ENCODE measurements at places on chromosomes 3 and 15.

GRCh38 chr3:151198849-151199248 lies 4.2 kb downstream of the GPR171 start:
- no peak for DNase-seq

DNA sequence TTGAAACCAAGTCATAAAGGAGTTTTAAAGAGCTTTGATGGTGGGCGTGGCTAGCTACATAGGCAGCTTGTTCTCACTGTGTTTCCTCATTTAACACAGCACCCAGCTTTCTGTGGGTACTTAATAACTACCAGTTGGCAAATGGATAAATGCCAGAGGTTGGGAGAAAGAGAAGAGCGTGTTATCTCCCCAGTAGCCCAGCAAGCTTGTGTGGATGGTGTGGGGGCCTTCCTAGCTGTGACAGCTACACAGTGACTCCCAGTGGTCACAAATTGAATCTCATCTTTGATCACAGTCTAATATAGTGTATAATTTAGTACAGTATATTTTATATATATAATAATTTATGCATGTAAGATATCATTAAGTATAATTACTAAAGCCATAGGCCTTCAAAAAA lies 984.1 kb downstream of the EPHA3 start:
- peak; percentile 18 for DNase-seq

- no peak for DNase-seq
These were observed 18.1 kb downstream of the FAM81A start for GRCh38 chr15:59456114-59456513.

GRCh38 chr3:99909714-99910495 lies 92.2 kb downstream of the CMSS1 start:
- DNase-seq: no peak

DNA sequence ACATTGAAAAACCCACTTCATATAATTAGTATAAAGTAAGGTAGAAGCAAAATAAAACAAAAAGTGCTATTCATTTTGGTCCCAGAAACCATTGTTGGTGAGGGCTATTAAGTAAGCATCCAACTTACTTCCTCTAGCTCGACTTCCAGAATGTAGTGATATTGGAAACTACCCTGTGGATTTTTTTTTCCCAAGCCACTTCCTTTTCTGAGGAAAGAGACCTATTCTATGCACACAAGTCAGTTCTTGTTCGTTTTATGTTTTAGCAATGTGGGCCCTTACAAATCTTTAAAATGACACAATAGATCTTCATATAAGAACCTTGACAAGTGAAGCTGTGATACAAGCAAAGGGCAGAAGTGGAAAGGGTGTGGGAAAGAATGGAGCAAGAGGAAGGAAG lies 402.0 kb upstream of the TBL1XR1 start:
- no peak for DNase-seq

GRCh38 chr3:177681852-177682251 lies 484.6 kb upstream of the TBL1XR1 start:
- no peak for DNase-seq

DNA sequence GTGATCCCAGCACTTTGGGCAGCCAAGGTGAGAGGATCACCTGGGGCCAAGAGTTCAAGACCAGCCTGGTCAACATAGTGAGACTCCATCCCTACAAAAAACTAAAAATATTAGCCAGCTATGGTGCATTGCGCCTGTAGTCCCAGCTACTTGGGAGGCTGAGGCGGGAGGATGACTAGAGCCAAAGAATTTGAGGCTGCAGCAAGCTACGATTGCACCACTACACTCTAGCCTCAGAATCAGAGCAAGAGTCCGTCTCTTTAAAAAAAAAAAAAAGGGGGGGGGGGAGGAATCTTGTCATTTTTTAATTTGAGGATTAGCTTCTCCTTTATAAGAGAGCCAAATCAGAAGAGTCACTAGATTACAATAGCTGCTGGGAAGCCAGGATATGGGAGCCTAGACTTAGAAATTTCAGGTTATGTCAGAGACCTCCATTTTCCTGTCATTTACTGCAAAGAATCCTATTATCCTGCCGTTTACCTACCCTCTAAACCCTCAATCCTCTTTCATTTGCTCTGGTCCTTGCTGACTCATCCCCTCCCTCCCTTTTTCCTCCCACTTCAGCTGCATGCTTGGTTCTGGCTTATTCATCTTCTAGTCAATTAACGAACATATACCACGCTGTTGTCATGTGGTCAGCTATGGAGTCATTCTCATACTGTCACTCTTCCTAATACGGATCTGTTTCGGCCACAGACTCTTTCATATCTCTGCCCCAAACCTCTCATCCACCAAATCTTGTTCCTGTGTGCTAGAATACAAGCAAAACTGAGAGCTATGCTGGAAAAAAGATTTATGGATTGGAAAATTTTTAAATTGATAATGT lies 83.8 kb upstream of the PPIB start:
- no peak for DNase-seq

GRCh38 chr3:17749281-17749680 lies 6.8 kb upstream of the TBC1D5 start:
- DNase-seq: no peak

DNA sequence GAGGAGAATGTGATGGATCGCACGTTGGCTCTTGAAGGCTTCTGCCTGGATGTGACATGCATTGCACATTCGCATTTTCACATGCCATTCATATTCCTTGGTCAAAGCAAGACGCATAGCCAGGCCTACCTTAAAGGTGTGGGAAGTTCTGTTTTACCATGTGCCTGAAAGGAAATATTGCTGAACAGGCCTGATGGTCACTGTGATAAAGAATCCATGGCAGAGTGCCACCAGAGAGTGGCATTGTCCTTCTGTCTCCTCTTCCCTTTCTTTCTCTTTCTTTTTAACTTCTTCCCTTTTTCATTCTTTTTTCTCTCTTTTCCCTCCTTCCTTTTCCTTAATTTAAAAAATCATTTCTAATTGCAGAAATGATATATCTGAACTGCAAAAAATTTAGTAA lies 15.9 kb upstream of the MITF start:
- DNase-seq: no peak

DNA sequence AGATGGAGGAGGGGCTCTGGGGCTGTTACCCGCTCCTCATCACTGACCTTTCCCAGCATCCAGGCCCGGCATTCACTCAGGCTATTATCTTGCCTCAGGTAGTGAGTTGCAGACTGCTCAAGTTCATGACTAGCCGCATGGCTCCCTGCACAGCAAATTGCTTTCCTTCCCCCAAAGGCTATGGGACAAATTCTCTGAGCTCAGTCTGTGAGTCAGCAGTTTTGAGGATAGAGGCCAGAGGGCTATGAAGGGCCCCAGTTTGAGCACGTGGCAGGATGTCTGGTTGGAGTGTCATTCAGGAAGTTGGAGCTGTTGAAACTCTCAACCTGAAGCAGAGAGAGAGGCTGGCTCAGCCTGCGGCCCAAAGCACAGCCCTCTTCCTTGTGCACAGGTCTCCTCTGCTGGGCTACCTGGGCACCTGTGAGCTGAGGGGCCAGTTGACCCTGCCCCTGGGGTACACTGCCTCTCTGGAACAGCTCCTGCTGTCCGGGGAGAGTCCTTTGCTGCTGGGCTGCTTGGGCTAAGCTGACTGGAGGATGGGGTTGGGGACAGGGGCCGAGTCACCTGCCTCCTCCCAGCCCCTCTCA lies 7.9 kb downstream of the FAH start:
- no peak for DNase-seq

- DNase-seq: no peak
These were observed 53.5 kb upstream of the CHST2 start for GRCh38 chr3:143066033-143066432.

GRCh38 chr3:16300307-16300706 lies 35.3 kb downstream of the OXNAD1 start:
- DNase-seq: no peak

- DNase-seq: no peak
These were observed 77.6 kb upstream of the DLG1 start for GRCh38 chr3:197376020-197376419.

- no peak for DNase-seq
These were observed 41.6 kb downstream of the C3orf20 start for GRCh38 chr3:14716591-14716990.

- DNase-seq: no peak
These were observed 22.8 kb upstream of the P2RY1 start for GRCh38 chr3:152811974-152812760.

GRCh38 chr3:110180733-110181132 lies 843.4 kb upstream of the DPPA4 start:
- no peak for DNase-seq

DNA sequence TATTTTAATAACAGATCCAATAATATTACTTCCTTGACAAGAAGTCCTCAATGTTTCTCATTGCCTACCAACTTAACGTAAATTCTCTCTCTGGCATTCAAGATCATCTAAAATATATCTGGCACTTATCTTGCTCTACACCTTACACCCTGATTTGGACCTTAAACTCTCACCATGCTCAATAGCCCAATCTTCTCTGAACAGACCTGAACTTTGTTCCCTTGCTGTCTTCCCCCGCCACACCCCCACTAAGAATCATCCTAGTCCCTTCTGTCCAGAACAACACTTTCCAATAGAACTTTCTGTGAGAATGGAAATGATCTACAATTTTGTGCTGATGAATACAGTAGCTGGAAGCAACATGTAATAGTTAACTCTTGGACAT lies 44.9 kb downstream of the P2RY1 start:
- no peak for DNase-seq

DNA sequence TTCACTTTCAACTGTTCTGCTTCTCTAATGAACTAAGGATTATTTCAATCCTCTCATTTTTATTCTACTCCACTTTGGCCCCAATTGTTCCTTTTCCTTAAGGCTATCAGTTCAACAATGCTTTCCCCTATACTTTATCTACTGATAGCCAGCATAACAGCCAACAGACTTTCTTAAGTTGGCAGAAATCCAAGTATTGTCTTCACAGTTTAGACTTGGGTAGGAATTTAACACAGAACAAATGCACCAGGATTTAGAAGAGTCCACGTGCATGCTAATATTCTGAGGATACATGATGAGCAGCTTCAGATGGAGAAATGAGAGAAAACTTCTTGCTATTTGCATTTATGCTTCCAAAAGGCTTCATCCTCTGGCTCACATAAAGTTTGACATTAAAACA lies 54.8 kb downstream of the FBN1 start:
- no peak for DNase-seq

- no peak for DNase-seq
These were observed 14.8 kb downstream of the ARNT2 start for GRCh38 chr15:80418892-80419537.

DNA sequence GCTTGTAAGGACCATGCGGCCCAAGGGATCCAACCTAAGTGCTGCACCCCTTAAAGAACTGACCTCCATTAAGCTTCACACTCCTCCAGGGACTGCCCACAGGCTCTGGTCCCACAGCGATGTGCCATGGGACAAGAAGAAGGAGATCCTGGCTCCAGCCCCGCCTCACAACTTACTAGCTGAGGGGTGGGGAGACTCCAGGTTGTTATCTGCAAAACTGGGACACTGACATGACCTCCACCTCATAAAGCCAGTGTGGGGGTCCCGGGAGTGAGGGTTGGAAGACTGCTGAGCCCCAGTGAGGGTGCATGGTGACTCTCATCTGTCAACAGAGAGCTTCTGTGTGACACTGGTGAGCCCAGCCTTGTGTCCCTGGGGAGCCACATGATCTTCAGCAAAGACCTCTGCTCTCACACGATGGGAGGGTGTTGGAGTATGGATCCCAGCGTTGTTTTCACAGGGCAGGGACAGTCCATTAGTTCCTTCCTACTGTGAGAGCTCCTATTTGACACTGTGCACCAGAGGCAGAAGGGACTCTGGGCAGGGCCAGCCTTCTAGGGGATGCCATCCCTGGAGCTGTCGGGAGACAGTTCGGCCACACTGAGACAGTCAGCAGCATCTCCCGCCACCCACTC lies 26.7 kb downstream of the EAF1 start:
- DNase-seq: no peak

GRCh38 chr3:141981084-141981483 lies 104.6 kb downstream of the ATP1B3 start:
- no peak for DNase-seq

DNA sequence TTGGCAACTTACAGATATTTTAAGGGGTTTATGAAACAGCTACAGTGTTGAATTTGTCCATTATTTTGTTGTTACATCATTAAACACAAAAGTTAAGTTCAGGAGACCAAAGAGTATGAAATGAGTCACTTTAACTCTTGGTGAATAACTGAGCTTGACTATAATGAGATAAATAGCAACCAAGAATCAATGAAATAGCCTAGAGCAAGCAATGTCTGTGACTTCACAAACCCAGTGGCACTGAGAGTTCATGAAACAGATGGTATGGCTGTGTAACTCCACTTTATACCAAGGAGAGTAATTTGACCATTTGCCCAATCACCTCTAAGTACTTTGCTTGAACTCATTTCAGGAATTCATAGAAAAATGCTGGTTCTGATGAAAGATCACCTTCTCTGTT lies 169.6 kb upstream of the GADL1 start:
- DNase-seq: no peak

DNA sequence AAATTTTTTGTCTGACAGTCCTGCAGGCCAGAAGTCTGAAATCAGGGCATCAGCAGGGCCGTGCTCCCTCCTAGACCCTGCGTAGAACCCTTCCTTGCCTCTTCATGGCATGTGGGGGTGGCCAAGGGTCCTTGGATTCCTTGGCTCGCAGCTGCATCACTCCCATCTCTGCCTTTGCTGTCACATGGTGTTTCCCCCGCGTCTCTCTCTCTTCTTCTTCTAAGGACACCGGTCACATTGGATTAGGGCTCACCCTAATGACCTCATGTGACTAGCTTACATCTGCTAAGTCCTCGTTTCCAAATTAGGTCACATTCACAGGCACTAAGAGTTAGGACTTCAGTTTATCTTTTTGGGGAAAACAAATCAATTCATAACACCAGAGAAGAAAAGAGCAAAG lies 12.0 kb downstream of the SLCO3A1 start:
- no peak for DNase-seq

GRCh38 chr15:79349525-79349924 lies 38.6 kb downstream of the TMED3 start:
- no peak for DNase-seq

DNA sequence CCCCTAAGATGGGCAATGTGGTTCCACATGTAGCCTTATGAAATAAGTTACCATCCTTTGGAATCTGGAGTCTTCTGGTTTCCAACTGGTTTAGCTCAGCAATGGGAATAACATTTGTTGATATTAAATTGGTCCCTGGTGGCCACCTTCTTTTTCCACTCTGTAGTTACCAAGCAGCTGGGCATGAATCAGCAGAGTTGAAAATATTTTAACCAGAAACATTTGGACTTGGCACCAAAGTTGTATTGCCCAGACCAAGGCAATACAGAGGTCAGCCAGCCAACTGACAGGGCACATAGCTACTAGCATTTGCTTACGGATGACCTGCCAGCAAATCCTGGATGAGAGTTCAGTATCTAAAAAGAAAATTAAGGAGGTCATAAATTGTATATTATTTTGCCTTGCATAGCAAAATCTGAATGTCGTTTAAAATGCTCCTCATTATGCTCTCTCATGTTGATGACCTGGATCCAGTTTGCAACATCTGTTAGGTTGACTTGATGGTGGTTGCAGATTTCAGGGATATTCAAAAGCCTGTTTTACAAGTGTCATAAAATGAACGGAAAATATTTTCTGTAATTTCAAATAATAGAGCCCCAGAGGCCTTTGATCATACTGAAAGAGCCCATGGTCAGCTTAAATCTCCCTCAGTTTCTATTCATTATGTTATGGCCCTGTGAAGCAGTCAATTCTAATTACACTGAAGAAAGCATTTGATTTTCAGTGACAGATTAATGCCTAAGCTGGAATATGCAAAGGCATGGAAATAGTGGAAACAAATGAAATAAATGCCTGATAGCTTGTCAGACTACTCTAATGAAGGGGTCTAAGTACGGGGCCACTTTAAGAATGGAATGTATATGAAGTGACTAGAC lies 54.6 kb downstream of the PPM1L start:
- DNase-seq: no peak
